ENCODE measurements at places on chromosomes 2 and 18. TPM values are rescaled to one million over a fixed set of nuclear protein-coding genes. Genes with fewer than 3 reads are reported as not detected.

IHH gene
- 12.9 TPM for polyA plus RNA-seq

NCK2 gene
- 36.4 TPM for polyA plus RNA-seq

CD8B2 gene
- polyA plus RNA-seq = not detected

GALNT13 gene
- polyA plus RNA-seq = under 0.01 TPM

GPR155 gene
- polyA plus RNA-seq = 0.69 TPM

TEX44 gene
- polyA plus RNA-seq = not detected

CACNB4 gene
- 0.60 TPM for polyA plus RNA-seq

GRB14 gene
- polyA plus RNA-seq = 0.79 TPM

MARCO gene
- 5.4 TPM for polyA plus RNA-seq

TGFA gene
- 8.7 TPM for polyA plus RNA-seq

MBOAT2 gene
- polyA plus RNA-seq = 12.9 TPM

GYPC gene
- polyA plus RNA-seq = 18.0 TPM

PLCD4 gene
- 0.64 TPM for polyA plus RNA-seq

GRHL1 gene
- polyA plus RNA-seq = under 0.01 TPM

HOXD13 gene
- not detected for polyA plus RNA-seq

SERPINB3 gene
- polyA plus RNA-seq = 0.04 TPM

RAMP1 gene
- 50.1 TPM for polyA plus RNA-seq

SPC25 gene
- 8.7 TPM for polyA plus RNA-seq

RAPGEF4 gene
- 0.23 TPM for polyA plus RNA-seq

ANKRD36 gene
- 5.5 TPM for polyA plus RNA-seq

MEP1B gene
- 1.8 TPM for polyA plus RNA-seq

SCYGR4 gene
- polyA plus RNA-seq = not detected

C1QL2 gene
- not detected for polyA plus RNA-seq

IL1RL1 gene
- 0.23 TPM for polyA plus RNA-seq

TXNDC2 gene
- not detected for polyA plus RNA-seq

EEF1B2 gene
- polyA plus RNA-seq = 1,024 TPM

ARHGAP25 gene
- 2.8 TPM for polyA plus RNA-seq

NOTO gene
- polyA plus RNA-seq = not detected

PAX3 gene
- not detected for polyA plus RNA-seq

LAMA1 gene
- 1.8 TPM for polyA plus RNA-seq

SIX2 gene
- polyA plus RNA-seq = not detected

RGPD3 gene
- not detected for polyA plus RNA-seq
